ENCODE measurements at places on chromosomes 5 and 9. TPM values are rescaled to one million over a fixed set of nuclear protein-coding genes. Genes with fewer than 3 reads are reported as not detected.

DNA sequence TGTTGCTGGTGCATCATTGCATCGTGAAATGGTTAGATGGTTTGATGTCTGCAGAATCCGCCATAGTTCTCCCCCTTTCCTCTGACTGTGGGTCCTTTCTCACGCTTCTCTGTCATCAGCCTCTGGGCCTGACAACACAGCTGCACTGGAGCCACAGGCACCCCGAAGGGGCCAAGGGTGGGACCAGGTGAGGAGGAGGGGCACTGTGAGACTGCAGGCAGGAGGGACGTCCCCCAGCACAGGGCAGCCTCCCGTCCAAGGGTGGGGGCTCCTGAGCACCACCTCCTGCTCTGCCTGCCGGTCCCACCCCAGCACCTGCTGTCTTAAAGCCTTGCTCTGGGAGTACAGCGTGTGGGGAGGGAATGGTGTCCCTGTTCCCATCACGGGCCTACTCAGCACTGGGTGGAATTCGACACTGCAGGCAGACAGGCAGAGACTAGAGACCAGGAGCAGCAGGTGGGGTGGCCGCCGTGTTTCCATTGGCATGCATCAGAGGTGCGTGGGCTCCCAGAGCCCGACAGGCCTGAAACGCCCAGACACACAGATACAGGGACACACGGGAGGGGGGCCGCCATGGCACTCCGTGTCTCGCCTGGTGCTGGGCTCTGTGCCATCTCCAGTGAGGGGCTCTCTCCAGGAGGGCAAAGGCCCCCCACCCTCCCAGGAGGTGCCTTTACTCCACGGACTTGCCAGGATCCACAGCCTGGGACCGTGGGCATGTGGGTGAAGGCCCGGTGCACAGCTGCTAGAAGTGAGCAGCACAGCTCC lies 15.0 kb downstream of the CACNA1B start:
- no peak for DNase-seq

DNA sequence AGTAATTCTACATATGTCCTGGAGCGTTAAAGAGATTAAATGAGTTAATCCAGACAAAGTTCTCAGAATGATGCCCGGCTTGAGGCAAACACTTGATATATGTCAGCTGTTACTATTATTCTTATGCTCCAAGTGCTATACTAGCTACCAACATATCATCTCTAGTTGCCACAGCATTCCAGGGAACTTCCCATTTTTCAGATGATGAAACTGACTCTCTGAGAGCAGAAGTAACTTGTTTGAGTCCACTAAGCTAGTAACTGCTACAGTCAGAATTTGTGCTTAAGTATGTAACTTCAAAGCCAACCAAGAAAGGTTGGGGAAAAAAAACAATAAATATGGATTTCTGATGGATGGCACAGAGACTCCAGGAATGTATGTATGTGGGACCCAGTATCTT lies 98.1 kb downstream of the CDK5RAP2 start:
- DNase-seq: no peak

Gene SEMA6A
- 0.41 TPM for total RNA-seq

GRCh38 chr5:154234551-154234950 lies 44.0 kb downstream of the GALNT10 start:
- no peak for DNase-seq

- peak; percentile 56 for DNase-seq
These were observed 23.1 kb upstream of the NSMF start for GRCh38 chr9:137482094-137482781.

- peak; percentile 91 for DNase-seq
These were observed 13.9 kb upstream of the RARS1 start for GRCh38 chr5:168472329-168472728.

DNA sequence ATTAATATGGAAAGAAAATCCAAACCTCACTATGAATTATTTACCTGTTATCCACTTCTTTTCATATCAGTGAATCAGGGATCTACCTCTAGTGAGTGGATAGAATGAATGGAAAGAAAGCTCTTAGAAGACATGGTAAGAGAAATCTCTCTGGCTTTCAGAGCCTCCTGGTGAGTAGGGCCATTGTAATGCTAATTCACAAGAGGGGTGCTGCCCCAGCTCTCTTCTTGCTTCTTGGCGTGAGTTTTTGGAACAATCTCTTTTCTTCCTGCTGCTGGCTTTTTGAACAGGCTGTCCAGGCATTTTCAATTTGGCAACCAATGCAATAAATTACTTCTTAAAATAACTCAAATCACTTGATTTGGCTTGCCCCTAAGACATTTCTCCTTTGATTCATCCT lies 49.9 kb upstream of the KCNN2 start:
- no peak for DNase-seq

- DNase-seq: peak; percentile 39
These were observed 27.9 kb downstream of the TRIO start for GRCh38 chr5:14171046-14171445.

GRCh38 chr5:180343831-180344695 lies 9.1 kb downstream of the GFPT2 start:
- DNase-seq: peak; percentile 80

Gene SCGB3A2
- not detected for total RNA-seq

GRCh38 chr5:1564182-1564748 lies 40.5 kb upstream of the LPCAT1 start:
- DNase-seq: peak; percentile 67

- DNase-seq: no peak
These were observed 17.8 kb downstream of the MAN2A1 start for GRCh38 chr5:109707531-109707930.

- DNase-seq: peak; percentile 30
These were observed 188.3 kb downstream of the GRIA1 start for GRCh38 chr5:153678617-153679329.

Gene SVEP1
- 101 TPM for total RNA-seq

- no peak for DNase-seq
These were observed 314.5 kb downstream of the ADGRV1 start for GRCh38 chr5:90873033-90873517.

GRCh38 chr5:6829150-6829784 lies 116.0 kb downstream of the TENT4A start:
- no peak for DNase-seq

DNA sequence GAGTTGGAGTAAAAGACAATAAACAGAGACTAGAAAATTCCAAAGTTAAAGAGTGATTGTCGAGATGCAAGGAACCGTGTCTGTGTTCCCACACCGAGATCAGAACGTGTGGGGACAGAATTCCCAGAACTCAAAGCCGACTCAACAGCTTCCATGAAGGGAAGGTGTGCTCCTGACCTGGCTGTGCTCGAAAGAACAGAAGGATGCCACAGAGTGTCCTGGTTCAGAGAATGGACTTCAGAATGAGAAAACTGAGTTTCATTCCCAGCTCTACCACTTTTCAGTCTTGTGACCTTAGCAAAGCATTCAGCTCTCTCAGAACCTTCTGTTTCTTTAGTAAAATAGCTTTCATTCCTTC lies 420.0 kb upstream of the SLC30A5 start:
- DNase-seq: no peak

GRCh38 chr9:21591221-21592062 lies 109.3 kb upstream of the IFNE start:
- peak; percentile 99 for DNase-seq

DNA sequence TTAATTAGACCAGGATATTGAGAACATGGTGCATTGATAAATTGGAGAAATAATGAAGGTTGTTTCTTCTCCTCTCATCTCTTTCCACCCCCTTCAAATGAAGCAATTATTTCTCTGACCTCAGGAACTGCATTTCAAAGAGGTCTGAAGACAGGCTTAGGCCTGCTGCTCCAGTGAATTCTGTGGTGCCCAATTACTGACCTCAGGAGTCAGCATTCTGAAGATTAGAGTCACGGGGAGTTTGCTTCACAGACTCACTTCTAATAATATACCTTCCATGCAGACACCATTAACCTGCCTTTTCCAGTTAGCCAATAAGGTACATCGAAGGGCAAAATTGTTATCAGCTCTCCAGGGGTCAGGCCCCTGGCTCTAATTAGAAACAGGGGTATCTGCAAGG lies 270.9 kb downstream of the GAS1 start:
- DNase-seq: no peak
